ENCODE measurements at places on chromosomes 2 and 18.

GRCh38 chr18:35030277-35030989 lies 10.8 kb upstream of the MAPRE2 start:
- DNase-seq: no peak

- no peak for DNase-seq
Observed at GRCh38 chr2:45776160-45776955, 124.9 kb downstream of the PRKCE start.

- DNase-seq: no peak
Observed at GRCh38 chr2:24047703-24048033, 477 bp upstream of the WDCP start.

- no peak for DNase-seq
Observed at GRCh38 chr2:163401481-163401880, 334.3 kb downstream of the FIGN start.

DNA sequence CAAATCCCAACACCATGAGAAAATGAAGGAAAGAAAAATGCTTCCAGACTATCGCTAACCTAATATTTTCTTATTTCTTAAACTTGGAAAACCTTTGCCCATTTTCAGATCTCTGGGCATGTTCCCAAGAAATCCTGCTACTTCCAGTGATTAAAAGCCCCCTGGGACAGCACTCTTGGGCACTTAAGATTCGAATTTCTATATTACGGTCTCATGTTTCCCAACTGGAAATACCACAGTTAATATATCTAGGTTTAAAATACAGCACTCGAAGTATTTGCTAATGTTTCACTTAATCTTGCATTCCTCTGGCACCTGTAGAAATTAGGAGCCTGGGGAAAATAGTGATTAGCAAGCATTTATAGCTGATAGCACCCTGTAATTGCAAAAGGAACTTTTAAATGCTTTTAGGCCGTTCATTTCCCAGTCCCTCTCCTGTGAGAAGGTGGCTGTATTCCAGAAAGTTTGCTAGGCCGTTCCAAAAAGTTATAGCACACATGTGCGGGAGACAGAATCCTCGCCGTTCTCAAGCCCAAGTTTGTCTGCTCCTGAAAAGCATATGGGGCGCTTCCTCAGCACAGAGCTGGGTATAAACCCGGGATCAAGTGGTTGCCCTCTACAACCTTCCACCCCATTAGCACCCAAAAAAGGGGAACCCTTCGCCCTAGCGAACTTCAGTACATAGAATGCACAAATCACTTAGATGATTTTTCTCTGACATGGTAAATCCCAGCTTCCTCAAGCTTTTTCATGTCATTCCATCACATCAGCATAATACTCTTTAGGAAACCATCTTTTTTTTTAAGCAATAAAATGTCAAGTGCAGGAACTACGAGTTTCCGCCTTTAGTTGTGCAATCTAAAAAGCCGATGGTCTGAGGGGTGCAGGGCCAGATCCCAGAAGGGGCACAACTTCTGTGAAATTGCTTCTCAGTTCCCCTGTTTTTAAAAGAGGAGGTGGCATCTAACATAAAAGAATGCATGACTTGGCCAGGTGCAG lies 60.6 kb downstream of the DIPK1C start:
- no peak for DNase-seq

DNA sequence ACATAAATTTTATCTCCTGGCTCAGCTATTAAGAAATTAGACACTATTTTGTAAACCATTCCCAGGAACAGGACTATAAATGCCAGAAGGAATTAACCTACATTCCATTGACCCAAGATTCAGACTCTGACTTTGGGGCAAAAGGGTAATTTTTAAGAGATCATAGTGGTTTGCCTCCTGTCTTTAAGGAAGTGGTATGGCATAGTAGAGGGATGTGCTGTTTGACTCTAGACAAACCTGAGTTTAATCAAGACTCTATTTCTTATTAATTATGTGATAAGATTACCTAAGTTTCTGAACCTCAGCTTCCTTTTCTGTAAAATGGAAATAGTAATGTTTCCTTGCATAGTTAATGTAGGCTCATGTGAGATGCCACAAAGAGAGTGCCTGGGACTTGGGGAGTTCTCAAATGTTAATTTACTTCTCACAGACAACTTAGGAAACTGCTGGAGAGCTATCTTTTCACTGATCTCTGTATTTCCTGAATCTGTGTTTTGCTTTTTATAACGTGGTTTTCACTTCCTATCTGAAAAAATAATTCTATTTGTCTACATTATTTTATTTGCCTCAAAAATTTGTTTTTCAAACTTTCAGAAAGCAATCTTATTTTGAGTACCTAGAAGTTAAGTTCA lies 11.9 kb upstream of the SLC40A1 start:
- no peak for DNase-seq

DNA sequence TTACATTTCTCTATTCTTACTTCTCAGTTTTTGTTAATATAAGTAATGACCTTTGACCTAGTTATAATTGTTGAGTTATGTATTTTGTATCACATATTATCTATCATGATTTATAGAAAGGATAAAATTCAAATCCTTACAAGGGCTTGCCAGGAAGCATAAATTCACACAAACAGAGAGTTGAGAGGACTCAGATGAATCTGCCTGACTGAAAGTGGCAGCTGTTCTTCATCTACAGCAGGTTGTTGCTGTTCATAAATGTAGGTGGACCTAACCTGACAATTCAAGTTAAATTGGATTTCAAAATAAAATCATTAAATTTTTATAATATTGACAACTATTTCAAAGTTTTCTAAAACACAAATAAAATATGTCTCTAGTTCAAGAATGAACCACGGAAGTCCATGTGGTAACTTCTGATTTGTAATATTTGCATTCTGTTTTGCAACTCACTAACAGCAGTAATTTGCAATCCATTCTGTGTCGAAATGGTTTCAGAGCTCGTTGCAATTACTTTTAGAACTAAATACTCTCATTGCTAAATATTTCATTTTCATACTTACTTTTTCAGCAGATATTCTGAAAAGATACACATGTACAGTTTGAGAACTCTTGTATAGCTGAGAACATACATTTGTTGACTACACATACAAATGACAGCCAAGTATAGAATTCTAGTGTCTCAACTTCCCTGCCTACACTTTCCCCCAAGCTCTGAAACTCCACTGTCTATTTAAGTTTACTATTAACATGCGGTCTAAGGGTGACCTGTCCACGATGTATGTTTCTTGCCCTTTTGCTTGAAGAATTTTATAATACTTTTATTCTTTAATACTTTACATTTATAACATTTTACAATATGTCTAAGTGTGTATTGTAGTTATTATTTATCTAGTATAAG lies 25.7 kb downstream of the SCN7A start:
- no peak for DNase-seq

- DNase-seq: no peak
Observed at GRCh38 chr18:9392726-9393125, 58.2 kb downstream of the TWSG1 start.
